AG10803 (cell line): ENCODE measurements at places on chromosomes 3 and 15.

- DNase-seq: peak; percentile 82
Measured at GRCh38 chr3:129586746-129587430, 19.6 kb downstream of the PLXND1 start.

GRCh38 chr3:11238060-11238459 lies 34.1 kb upstream of the ATG7 start:
- peak; percentile 94 for DNase-seq

DNA sequence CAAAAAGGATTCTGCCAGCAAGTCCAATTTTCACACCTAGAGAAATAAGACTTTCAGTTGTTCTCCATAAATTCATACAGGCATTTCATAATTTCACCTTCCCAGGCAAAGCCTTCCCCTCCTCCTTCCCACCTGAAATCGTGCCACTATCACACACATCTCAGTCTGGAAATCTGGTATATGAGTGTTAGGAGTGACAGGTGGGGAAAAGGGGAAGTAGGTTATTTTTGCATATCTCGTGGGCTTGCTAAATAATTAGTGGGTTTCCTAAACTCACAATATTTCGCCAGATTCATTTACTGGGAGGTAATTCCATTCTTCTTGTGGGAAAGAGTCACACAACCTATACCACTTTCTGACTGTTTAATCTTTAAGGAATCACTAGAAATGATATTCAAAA lies 7.4 kb downstream of the ALDH1A2 start:
- DNase-seq: no peak

GRCh38 chr15:65300924-65301441 lies 3.5 kb upstream of the RNU5B-1 start:
- no peak for DNase-seq

DNA sequence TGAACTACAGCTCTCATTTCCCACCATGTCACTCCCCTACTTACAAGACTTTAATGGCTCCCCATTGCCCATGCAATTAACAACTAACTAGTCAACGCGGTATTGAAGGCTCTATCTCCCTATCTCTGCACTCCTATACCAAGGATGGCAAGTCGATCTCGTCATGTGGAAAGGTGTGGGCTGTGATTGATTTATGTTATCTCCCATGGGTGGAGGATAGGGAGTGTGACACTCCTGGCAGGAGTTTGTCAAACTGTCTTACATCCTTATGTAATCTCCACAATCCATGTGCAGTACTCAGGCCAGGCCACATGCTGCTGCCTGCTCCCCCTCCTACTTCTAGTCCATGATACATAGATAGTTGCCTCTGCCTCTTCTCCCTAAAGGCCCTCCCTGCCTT lies 3.2 kb upstream of the RORA start:
- DNase-seq: no peak

GRCh38 chr15:37081983-37082382 lies 18.4 kb downstream of the MEIS2 start:
- no peak for DNase-seq

- peak; percentile 58 for DNase-seq
Measured at GRCh38 chr3:157329551-157329950, 107.1 kb upstream of the PTX3 start.

- DNase-seq: peak; percentile 65
Measured at GRCh38 chr15:43998607-43999006, 171.8 kb downstream of the WDR76 start.

GRCh38 chr3:27658741-27659140 lies 63.4 kb downstream of the EOMES start:
- DNase-seq: no peak

- peak; percentile 81 for DNase-seq
Measured at GRCh38 chr3:73604451-73604850, 20.3 kb downstream of the PDZRN3 start.

- no peak for DNase-seq
Measured at GRCh38 chr15:41975669-41976068, 3.3 kb upstream of the EHD4 start.

DNA sequence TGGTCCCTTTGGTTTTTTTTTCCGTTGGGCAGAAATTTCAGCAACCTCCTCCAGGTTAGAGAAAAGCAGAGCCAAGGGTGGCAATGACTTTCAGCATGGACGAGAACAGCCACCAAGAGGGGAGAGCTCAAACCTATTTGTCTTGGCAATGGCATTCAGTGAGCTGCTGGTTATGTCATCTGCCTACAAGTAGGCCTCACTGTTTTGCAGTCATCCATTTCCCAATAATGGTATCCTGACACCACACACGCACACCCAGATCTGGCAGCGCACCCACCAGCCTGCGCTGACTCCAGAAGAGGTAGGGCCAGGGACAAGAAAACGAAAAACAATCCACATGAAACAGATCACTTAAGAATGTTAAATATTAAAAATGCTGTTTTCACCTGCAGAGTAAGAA lies 92.3 kb downstream of the MAGI1 start:
- peak; percentile 63 for DNase-seq

GRCh38 chr3:151501171-151501922 lies 40.5 kb upstream of the IGSF10 start:
- no peak for DNase-seq

GRCh38 chr15:50077176-50077575 lies 41.9 kb downstream of the ATP8B4 start:
- DNase-seq: no peak

DNA sequence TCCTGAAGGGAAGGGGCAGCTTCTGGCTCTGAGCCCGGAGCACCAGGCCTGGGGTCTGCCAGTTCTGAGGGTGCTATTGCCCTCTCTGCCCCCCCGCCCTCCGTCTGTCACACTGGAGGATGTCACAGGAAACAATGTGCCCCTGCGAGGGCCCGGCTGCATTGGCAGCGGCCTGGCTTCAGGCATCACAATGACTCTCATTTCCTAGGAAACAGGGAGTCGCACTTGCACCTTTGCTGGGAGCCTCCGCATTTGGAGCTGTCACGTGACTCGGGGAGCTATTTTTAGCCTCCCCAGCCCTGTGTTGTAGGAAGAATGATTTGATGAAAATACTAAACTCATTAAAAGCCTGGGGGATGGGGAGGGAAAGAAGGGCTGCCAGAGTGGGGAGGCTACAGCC lies 518.9 kb downstream of the SHQ1 start:
- DNase-seq: no peak

DNA sequence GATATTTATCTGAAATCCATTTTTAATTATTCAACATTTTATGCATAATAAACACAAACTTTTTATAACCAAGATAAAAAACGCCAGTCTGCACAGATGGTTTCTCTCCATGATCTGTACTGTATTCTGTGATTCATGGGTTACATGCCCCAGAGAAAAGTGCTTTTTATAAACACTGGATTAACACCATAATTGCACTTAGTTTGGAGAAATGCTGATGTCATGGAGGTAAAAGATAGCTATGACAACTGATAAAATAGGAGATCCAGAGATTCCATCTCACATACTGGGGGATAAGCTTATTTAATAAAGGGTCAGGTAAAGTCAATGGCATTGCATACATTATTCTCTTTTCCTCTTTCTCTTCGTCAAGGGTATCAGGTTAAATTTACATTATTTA lies 1460.4 kb upstream of the ALCAM start:
- DNase-seq: no peak

DNA sequence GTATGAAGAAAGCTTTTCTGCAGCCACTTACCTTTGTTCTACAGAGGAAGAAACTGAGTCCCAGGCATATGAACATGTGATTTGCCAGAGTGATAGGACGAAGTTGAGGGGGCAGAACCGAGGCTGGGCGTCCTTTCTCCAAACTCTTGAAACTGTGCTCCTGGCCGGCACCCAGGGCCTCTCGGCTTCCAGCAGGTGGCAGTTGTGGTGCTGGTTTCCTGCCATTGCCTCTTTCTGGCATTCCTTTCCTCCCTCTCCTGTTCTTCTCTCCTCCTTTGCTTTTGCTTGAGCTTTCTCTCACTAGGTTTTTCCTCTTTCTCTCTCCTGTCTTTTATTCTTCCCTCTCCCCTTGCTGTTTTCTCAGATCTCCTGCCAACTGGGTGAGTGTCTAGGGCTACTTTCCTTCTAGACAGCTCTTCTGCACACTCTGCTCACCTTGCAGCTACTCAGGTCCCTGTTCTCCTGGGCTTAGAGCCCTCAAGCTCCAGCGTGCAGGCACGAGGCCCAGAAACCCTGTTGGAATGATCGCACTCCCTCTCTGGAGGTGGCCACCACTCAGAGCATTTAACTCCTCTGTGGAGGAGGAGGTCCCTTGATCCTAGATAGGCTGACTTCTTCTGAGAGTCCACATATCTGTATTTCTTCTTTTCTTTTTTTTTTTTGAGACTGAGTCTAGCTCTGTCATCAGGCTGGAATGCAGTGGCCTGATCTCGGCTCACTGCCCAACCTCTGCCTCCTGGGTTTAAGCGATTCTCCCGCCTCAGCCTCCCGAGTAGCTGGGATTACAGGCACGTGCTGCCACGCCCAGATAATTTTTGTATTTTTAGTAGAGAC lies 26.2 kb downstream of the TRAK1 start:
- DNase-seq: peak; percentile 73
